NCI-H526 treated with DMSO at 0.1 percent for 48 hours (cell line): ENCODE measurements at places on chromosomes 11 and 22.

DNA sequence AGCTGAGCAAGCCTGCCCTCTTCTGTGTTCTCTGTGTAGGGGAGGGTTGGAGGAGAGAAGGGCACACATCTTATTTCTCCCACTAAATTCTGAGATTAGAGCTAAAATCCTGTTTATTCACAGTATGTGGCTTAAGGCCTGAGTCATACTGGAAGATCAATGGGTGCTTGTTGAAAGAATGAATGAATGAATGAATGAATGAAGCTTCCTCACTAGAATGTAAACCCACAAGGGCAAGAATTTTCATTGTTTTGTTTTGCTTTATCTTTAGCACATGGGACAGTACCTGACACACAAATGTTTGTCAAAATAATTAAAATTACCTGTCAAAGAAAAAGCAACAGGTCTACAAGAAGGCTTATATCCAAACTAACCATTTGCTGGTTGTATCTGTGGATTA, 50.6 kb upstream of the PAK1 start:
- DNase-seq: no peak

GRCh38 chr11:36500315-36500721, 9.8 kb downstream of the TRAF6 start:
- DNase-seq: no peak

DNA sequence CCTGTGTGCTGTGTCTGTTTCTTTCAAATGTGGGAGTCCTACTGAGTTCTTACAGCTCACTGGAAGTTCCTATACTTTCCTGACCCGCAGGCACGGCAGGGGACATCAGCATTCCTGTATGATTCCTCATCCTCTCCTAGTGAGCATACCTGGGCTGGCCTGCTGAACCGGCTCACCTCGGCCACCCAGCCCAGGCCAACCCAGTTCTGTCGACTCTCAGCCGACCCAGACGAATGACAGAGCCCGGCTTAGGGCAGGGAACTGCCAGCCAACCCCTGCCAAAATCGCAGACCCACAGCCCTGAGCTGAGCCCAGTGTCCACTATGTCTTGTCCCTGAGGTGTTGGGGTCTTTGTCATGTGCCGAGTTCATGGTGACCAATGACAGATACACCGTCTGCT, 339.7 kb downstream of the BRD1 start:
- no peak for DNase-seq

DNA sequence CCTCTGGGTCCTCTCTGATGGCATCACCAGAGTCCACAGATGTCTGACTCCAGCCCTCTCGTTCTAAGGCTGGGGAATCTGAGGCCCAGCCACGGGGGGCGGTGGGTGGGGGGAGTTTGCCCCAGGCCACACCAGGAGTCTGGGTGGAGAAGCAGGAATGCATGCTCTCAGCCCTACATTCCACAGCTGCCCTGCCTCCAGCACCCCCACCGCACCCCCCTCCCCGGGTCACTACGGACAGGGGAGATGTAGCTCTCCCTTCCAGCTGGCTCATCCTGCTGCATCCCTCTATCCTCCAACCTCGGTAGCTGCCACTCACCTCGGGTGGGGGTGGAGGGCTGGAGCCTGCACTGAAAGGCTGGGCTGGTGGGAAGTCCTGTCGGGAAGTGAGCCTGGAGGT, 2.3 kb upstream of the PVALB start:
- DNase-seq: no peak

DNA sequence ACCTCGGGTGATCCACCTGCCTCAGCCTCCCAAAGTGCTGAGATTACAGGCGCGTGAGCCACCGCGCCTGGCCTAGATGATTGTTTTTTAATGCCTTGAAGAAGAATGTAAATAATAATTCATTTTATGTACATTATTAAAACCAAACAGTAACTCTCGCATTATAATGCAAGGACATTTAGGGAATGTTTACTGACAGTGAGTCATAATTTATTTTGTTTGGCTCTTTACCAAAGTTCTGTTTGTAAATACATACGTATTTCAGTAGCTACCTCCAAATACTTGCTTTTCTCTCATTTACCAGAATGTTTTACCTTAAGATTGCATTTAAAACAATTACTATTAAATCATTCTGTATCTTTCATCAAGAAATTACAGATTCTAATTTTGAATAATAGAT, 3.0 kb downstream of the RAB39A start:
- no peak for DNase-seq
